ENCODE measurements at places on chromosomes 12 and 14.
A peak's percentile ranks its signal among the peaks of the same experiment; 100 is the strongest.

- no peak for DNase-seq
Observed at GRCh38 chr12:49946086-49946485, 4.5 kb upstream of the AQP2 start.

- no peak for DNase-seq
Observed at GRCh38 chr14:102187044-102187443, 47.3 kb downstream of the WDR20 start.

DNA sequence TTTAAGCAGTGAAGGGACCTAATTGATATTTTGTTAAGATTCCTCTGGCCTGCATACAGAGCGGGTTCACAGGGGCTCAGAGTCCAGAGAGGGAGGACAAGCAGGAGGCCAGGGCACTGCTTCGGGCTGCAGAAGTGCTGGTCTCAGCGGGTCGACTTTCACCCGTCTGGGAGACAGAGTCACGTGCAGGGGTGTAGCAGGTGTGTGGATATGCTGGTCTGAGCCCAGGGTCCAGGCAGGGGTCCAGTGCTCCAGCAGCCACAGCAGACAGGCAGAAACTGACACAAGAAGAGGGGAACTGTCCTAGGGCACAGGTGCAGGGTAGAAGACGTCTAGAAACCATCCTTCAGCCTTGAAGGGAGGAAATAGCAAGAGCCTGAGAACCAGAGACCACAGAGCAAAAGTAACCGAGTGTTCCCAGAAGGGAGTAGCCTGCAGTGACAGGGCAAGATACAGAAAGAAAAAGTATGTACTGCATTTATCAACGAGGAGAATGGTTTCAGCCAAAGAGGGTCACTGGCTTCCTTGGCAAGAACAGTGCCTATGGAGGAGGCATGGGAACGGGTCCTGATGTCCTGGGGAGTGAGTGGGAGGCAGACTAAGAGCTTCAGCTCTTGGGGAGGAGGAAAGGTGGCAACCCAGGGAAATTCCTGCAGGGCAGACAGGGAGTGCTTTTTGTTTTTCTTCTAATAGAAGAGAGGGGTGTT is 28.7 kb downstream of the FBXO21 start:
- no peak for DNase-seq

DNA sequence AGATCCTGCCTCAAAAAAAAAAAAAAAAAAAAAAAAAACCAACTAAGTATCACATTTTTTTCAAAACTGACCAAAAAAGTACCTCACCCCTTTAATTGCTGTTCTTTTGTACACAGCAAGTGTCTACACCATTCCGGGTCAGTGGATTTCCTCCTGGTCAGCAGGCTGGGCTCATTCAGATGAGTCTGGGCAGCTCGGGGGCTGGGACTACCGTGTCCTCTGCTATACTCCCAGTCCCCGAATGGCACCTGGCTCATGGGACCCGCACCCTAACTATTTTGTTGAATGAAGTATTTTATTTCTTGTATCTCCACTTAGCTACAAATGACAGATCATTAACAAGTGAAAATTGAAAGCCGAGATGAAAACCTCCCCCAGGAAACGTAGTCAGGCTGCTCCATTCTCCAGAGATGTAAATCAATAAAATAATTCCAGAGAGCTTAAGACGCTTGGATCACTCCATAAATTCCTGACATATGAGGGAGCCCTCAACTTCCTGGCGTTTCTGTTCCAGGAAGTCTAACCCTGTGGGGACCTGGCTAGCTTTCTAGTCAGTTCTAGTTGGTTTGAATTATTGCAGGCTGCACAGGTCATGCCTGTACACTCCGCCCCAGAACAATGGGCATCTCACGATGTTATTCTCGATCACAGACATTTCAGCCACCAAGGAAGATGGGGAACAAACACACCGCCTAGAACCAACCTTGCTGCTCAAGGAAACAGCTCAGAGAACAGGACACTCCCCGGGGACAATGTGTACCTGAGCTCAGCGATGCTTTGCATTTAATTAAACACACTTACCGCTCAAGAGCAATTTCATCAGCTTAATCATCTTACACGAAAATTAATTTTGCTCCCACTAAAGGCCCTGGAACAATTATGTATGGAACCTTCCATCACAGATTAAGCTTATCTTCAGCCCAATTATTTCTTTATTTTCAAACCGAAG is 76.3 kb downstream of the RIMBP2 start:
- DNase-seq: no peak

- no peak for DNase-seq
Observed at GRCh38 chr12:77800501-77800900, 30.2 kb upstream of the NAV3 start.

DNA sequence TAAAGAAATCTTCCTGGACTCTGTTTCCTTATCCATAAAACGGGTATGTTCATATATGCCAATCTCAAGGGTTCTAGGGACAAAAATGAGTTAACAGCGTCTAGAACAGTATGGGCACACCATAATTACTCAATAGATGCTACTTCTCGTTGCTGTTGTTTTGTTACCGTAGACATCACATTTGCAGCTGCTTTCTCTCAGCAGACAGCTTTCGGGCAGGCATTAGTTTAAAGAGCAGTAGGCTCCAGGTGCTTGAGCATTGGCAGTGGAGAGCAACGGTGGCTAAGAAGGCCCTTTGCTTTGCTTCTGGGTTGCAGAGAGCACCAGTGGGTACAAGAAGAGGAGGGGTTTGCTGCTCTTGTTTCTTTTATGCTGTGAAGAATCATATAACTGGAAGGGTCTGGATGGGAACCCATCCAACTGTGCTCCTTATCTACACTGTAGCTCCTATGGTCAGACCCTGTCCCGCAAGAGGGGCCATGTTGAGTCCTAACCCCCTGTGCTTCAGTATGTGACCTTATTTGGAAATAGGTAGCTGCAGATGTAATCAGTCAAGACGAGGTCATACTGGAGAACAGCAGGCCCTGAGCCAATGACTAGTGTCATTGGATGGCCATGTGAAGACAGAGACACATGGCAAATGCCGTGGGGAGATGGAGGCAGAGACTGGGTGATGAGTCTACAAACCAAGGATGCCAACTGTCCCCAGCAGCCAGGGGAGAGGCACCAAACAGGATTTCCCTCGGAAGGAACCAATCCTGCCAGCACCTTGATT is 120.0 kb downstream of the RBM19 start:
- no peak for DNase-seq

- no peak for DNase-seq
Observed at GRCh38 chr12:55865327-55865726, 22.6 kb upstream of the MMP19 start.

- DNase-seq: no peak
Observed at GRCh38 chr12:124695861-124696260, 128.4 kb upstream of the NCOR2 start.

DNA sequence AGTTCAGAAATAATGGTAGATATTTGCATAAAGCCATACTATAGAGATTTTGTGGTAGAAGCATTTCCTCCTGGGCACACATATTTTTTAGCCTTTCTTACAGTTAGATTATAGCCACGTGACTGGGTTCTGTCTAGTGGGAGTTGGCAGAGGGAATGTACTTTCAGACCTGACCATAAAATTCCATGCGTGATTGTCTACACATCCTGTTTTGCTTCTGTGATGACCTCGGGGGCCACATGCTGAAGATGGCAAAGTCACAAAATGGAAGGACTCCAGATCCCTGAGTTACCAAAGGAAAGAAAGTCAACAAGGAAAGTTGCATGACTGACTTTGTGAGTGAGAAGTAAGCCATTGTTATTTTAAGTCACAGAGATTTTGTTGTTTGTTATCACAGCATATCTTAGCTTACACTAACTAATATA is 14.6 kb upstream of the MIA2 start:
- no peak for DNase-seq

GRCh38 chr12:63752841-63753240 is 26.9 kb upstream of the RXYLT1 start:
- DNase-seq: no peak

DNA sequence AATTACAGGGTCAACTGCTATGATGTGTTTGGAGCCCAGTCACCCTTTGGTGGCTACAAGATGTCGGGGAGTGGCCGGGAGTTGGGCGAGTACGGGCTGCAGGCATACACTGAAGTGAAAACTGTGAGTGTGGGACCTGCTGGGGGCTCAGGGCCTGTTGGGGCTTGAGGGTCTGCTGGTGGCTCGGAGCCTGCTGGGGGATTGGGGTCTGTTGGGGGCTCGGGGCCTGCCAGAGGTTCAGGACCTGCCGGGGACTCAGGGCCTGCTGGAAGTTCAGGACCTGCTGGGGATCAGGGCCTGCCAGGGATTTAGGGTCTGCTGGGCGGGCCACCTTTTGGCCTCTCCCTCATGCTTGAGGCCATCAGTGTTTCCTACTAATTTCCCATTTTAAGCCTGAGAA is 37.1 kb downstream of the ALDH2 start:
- DNase-seq: no peak

- DNase-seq: no peak
Observed at GRCh38 chr14:31194095-31194494, 13.5 kb downstream of the HECTD1 start.

DNA sequence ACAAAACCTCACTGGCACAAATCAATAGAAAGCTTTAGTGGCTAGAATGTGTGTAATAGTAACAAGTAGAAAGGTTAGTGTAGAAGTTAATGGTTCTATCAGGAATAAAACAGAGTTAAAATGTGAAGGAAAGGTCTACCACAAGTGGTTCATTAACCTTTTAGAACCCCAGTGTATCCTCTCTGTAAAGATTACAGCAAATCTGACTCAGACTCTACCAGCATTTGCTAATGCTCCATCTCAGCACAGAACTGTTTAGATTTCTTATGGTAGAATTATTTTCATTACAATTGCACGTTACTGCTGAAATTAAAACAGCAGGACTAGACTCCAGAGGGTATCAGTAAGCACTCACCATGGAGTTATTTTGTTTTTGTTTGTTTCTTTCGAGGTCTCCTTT is 609.0 kb upstream of the LMO3 start:
- DNase-seq: no peak

- no peak for DNase-seq
Observed at GRCh38 chr12:115467531-115467930, 783.6 kb upstream of the TBX3 start.

GRCh38 chr14:103872481-103873113 is 25.2 kb upstream of the PPP1R13B start:
- no peak for DNase-seq

DNA sequence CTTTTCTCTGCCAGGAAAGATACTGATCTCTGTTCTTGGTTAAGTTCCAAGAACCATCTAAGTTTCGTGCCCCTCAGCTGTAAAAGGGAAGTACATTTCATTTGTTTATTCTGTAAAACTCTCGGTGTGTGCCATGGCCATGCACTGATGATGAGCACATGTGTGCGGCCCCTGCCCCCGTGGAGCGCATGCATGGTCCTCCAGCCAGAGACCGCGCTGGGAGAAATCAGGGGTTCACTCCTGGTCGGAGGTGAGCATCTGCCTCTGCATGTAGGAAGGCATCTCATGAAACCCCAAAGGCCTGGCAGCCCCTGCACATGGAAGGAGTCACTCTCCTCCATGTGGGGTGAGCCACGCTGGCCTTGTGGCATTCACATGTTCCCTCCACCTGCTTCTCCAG is 102.5 kb upstream of the RTL1 start:
- DNase-seq: no peak

DNA sequence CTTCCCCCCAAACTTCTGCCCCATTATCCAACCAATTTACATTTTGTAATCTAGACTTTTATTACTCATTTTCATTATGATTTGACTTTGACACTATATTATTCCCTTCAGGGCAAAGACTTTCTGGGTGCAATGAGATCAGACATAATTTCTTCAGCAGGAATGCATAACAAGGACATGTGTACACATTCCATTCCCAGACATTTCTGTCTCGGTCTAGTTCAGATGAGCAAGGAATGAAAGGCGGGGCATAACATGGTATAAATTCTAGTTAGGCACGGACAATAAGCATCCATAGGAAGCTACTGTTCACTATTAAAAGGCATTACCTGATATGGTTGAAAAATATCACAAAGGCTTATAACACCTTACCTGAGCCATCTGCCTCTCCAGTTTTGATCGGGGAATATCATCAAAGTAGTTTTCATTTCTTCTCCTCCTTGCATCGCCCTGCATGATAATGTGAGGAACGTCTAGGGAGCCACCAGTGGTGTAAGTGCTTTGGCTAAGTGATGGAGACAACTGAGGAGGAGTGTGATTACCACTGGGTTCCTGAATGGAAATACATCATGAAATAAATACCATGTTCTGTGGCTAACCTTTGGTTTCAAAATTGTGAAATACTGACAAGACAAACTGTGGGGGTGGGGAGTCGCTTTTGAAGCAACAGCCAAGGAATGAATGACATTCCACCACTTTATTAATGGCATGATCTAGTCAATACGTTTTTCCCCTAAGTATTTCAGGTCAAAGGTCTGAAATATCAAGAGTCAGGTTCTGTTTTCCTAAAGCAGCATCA is 183.9 kb downstream of the APAF1 start:
- DNase-seq: no peak

GRCh38 chr12:49547090-49547690 is 8.4 kb downstream of the KCNH3 start:
- no peak for DNase-seq

DNA sequence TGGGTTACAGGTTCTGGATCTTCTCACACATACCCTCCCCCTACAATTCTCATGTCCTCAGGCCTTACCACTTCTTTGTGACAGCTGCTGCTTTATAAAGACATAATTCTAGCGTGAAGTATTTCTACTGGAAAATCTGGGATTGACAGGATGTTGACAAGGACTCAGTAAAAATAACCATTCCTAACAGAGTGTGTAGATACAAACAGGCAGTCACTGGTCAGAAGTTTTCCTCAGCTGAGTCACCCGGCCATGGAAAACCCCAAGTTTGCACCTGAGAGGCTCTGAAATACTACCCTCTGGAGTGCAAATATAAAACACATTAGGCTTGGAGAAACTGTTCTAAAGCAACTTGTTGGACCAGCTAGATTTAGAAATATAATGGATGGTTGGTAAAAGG is 54.4 kb downstream of the SPPL3 start:
- DNase-seq: no peak

GRCh38 chr12:118773956-118774723 is 207.2 kb upstream of the SRRM4 start:
- peak; percentile 31 for DNase-seq

DNA sequence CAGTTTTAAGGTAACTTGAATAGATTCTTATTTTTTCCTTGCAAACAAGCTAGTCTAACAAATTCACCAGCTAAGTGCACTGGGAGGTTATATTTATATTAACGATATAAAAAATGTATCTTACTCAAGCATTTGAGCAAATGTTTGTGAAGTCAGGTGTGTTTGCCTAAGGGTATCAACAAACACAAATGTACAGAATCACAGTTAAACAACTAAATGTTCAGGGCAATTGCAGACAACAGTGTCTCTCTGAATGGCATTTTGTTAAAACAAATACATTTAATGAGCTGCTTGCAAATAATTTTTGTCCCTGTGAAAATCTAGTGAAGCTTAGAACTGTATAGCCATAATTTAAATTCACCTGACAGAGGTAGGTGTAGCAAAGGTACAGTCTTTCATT is 28.2 kb upstream of the FLRT2 start:
- no peak for DNase-seq

DNA sequence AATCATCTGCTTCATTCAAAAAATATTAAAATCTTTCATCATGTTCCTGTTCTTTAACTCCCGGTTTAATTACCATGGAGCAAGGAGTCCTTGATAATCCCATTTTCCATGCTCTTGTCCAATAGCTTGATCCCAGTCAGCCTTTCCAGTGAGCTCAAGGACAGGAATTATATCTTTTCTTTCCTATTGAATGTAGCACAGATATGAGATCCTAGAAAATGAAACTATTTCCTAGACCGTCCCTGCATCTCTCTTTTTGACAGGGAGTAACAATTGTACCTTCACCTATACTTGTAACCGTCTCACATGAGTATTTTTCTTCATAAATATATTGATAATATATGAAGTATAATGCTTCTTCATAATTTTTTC is 35.6 kb downstream of the PIK3C2G start:
- no peak for DNase-seq

GRCh38 chr12:57604992-57605810 is 577 bp downstream of the DTX3 start:
- no peak for DNase-seq
